Left hindlimb (tissue), 1 donor: ENCODE measurements at places on chromosomes 11 and 22.

- DNase-seq, result peak; percentile 27
These were observed 862 bp upstream of the PDXP start for GRCh38 chr22:37657590-37658132.

DNA sequence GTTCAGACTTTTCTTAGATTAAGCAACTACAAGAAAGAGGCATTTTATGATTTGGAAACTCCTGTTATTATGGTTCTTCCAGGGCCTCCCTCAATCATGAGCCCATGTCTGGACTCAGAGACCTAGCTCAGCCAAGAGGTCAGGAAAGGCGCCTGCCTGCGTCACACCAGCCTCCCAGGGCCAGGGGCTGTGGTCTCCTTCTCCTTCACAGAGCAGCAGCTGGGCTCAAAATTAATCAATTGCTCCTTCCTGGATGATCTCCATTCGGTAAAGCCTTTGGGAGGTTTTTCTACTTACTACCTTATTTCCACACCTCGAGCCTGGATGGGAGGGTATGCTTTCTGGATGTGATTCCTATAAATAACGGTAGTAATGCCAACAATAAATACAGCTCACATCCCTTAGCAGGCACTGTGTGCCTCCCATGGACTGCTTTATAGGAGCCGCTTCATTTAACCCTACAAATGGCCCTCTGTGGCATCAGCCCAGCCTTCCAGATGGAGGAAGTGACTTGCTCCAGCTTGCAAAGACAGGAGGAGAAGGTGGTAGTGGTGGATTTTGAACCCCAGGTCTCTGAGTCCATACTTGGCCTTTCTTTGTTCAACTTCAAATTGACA, 1445.6 kb downstream of the TBC1D22A start:
- DNase-seq, result no peak

GRCh38 chr11:125978181-125978716, 32.4 kb downstream of the VSIG10L2 start:
- DNase-seq, result no peak

GRCh38 chr11:109423466-109424190, 1.6 kb downstream of the C11orf87 start:
- no peak for DNase-seq

- no peak for DNase-seq
These were observed 4.3 kb downstream of the SF3B2 start for GRCh38 chr11:66056501-66056900.

- no peak for DNase-seq
These were observed 44.9 kb upstream of the FADD start for GRCh38 chr11:70158201-70158600.

GRCh38 chr22:50274311-50274710, 4.1 kb upstream of the MAPK11 start:
- DNase-seq, result no peak

GRCh38 chr11:117933930-117934329, 4.7 kb upstream of the TMPRSS13 start:
- DNase-seq, result no peak

DNA sequence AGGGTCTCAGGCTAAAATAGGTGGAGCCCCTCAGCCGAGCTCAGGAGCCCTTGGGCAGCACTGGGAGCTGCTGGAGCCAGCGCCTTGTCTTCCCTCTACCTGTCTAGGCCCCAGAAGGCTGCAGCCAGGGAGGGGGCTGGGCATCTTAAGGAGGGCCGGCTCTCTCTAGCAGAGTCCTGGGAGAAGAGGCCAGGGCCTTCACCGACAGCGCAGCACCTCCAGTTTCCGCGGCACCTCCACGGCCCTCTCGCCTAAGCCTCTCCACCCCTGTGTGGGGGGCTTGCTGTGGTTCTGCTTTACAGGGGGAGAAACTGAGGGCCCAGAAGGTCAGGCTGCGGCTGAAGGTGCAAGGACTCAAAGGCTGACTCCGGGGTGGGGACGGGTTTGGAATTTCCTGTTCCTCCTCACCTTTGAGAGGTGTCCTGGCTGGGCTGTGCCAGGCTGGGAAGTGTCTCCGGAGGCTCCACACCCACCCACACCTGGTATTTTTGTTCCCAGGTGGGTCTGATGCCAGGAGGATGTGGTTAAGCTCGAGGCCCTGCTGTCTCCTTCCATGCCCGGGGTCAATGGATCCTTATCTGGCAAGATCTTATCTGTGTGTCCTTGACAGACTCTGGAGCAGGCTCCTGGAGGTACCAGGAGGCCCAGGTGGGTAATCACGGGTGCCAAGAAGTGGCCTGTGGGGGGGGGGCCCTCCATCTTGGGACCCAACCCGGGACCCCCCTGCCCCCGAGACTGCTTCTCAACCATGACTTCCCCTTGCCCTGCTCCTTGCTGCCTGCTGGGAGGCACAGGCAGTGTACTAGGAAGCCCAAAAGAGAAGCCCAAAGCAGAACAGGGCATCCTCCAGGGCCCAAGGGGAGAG, 95.3 kb upstream of the FGF3 start:
- peak; percentile 21 for DNase-seq

DNA sequence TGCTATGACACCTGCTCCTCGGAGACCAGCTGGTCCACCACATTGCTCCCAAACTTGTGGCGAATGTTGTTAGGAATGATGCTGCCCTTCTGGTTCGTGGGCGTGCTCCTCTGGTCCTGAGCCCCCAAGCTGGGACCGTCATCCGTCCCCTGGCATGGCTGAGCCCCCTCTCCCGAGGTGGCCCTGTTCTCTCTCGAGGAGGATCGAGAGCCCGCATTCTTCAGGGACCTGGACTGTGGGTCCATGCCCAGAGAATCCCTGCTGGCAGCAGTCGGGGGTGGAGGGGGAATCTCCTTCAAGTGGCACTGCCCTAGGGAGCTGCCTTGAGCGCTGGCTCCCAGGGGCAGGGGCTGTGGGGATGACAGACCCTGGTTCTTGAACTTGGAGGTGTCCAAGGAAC, 17.4 kb downstream of the TST start:
- DNase-seq, result no peak

- no peak for DNase-seq
These were observed 227.8 kb downstream of the DCDC1 start for GRCh38 chr11:31141789-31142188.

GRCh38 chr22:24417901-24418641, 9.3 kb upstream of the ADORA2A start:
- peak; percentile 18 for DNase-seq

- no peak for DNase-seq
These were observed 51.5 kb upstream of the MTNR1B start for GRCh38 chr11:92917927-92918326.

- DNase-seq, result peak; percentile 59
These were observed 50.2 kb downstream of the RPL27A start for GRCh38 chr11:8732748-8733241.

DNA sequence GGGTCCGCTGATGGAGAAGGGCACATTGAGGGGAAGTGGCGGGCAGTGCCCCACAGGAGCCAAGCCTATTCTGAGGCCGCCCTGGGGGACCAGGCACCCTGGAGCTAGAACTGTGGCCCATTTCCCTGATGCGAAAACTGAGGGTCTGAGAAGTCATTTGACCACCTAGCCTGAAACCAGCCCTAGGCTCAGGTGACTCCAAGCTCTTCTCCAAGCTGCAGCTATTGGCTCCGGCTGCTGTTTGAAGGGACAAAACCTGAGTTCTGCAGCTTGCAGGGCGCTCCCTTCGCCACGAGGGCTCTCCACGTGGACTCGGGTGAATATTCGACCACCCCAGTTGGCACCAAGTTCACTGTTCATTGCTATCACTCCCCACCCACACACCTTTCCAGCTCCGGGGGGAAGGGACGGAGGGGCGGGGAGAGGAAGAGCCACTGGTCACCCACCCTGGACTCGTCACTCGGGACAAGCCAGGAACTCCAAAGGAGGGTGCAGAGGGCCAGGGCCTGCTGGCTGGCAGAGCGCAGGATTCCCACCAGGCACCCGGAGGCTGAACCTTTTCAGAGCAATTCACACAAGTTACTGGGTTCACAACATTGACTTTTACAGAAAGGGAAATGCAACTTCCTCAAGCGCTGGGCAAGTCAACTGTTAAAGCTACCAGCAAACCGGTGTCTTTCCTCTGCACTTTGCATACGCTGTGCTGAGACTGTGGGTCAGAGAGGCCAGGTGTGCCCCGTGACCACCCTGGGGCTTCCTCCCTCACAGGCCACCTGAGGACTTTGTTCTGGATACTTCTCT, 1.1 kb upstream of the RAC2 start:
- no peak for DNase-seq

DNA sequence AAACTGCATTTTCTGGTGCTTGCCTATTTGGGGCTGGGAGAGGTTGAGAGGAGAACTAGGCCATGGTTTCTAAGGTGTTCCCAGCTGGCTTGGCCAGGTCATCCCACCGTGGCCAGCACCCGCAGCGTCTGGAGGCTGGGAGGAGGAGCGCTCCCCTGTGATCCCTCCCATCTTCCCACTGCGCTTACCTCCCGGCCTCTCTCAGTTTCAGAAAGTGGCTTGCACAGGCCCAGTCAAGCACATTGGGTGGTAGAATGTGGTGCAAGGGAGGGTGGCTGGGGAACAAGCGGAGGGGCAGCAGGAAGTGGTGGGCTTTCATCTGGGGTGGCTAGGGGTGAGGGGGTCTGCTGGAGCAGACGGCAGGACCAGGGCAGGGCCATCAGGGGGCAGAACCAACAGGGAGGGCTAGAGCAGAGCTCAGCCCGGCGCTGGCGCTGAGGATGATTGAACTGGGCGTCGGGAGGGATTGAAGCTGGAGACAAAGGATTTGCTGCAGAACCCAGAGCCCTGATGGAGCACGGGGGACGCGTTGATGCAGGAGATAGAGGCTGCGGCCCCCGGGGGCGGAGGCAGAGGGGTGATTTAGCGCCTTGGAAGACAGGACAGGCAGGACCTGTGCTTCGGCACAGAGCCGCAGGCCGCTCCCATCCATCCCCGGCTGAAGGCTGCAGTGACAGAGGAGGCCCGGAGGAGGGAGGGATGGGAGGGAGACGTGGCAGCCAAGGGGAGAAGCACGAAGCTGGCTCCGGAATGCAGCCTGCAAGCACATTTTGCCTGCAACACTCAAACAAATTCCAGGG, 76.0 kb downstream of the TRIM29 start:
- DNase-seq, result peak; percentile 72

DNA sequence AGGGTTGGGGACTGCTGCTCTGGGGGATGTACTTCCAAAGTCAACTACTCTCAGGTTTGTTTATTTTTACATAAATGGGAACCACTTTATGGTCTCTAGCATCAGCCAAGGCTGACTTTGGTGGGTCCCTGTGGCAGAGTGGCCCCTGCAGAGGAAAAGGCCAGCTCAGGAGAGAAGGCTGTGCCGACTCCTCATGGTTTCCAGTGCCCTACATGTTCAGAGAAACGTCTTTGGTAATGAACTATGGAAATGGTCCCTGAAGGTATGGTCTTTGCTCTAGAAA, 3.0 kb upstream of the ZDHHC8 start:
- no peak for DNase-seq

DNA sequence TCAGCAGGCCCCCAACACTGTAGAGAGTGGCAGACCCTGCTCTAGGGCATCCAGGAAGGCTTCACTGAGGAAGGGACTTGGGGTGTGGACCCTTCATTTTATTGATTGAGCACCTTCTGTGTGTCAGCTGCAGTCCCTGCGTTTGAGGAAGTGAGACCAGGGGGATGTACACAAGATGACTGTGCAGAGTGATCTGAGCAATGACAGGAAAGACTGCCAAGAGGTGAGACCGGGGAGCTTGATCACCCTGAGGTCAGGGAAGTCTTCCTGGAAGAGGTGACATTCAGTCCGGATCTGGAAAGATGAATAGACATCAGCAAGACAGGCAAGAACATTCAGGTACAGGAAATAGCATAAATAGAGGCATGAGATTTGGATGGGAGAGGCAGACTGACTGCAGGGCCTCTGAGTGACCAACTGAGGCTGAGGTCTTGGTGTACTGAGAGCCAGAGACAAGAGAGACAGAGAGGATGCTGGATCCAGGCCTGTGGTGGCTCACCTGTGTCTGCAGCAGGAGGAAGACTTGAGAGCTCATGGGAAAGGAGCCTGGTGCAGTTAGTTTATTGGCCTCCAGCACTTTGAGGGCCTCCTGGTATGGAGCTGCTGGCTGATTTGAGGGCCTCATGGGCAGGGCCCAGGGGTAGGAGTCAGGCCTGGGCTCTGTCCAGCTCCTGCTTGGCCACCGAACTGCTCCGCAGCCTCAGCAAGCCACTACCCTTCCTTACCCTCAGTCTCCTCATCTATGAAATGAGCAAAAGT, 5.2 kb downstream of the DGAT2 start:
- no peak for DNase-seq

- no peak for DNase-seq
These were observed 257.7 kb upstream of the CCDC90B start for GRCh38 chr11:83543706-83544439.

DNA sequence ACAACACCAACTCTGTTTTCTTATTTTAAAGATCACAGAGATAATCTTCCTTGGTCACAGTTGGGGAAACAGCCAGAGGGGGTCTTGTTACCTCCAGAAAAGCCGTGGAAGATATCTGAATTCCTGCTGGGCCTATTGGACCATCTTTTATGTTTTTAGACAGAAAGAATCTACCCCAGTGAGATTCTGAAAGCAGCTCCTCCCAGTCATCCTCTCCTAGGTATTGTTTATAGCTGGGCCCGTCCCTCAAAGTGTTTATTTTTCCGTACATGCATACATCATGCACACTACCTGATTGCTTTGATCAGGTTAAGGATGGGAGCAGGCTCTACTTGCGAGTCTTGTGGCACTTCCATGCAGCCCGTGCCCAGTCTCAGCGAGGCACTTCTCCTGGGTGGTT, 742.4 kb downstream of the NTM start:
- no peak for DNase-seq

DNA sequence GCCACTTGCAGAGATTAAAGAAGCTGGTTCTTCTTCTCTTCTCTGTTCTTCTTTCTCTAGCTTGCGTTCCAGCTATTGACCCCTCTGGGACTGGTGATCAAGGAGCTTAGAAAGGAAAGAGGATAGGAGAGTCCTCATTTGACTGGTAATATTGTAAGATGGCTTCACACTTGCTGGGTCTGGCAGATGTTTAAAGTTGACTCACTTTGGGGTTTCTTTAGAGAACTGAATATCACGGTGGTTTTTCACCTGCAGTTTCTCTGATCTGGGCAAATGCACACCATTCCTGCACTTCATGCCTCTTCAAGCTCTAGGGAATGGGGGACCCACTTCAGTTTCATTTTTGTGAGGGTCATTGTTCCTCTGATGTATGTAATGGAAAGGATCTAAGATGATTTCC, 41.8 kb upstream of the DEUP1 start:
- no peak for DNase-seq

GRCh38 chr22:32466496-32466895, 2.2 kb upstream of the BPIFC start:
- DNase-seq, result no peak

DNA sequence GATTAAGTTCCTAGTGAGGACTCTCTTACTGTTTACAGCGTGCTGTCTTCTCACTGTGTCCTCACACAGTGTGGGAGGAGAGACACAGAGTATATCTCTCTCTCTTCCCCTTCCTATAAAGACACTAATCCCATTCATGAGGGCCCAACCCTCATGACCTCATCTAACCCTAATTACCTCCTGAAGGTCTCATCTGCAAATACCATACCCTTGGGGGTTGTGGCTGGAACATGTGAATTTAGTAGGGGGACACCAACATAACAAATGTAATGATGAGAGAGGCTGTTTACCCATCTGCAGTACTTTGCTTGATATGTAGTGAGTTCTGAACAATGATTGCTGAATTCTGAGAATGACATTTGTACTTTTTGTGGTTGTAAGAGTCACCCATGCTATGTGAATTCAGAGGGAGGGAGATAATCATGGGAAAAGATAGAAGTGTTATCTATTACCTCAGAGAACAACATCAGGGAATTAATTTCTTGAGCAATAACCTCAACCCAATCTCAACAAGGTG, 4.9 kb upstream of the OR52W1 start:
- DNase-seq, result no peak

- no peak for DNase-seq
These were observed 6.8 kb upstream of the TMEM123 start for GRCh38 chr11:102459393-102459792.

- no peak for DNase-seq
These were observed 244.0 kb downstream of the TBC1D22A start for GRCh38 chr22:47006433-47006832.
